ENCODE measurements at places on chromosomes 13 and 19.
A peak's percentile ranks its signal among the peaks of the same experiment; 100 is the strongest.

DNA sequence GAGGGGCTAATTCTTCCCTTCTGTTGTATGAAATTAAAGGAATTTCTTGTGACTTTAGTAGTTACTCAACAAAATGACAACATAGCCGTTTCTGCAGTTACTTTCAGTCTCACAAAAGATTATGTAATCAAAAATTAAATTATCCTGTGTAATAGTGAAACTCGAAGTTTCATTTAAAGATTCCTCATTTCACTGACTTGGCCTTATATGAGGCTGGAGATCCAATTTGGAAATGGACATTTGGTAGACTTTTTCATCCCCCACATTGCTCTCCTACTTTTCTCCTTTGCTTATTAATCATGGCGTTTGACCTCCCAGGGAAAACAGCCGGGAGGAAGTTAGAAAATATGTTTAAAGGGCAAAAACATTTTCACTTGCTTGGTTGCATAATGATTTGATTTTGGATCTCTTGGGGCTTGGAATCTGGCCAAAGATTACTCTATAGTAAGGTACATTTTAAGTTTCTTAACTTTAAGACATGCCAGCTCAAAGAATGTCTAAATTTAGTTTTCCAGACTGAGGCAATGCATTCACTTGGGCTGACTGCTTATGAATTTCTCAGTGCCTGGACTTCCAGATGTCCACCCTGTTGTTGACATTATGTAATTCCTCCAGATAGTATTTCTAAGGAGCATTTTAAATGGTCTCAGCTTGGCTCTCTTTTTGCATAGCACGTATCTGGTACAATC, 1364.9 kb upstream of the MIR17HG start:
- no peak for DNase-seq

DNA sequence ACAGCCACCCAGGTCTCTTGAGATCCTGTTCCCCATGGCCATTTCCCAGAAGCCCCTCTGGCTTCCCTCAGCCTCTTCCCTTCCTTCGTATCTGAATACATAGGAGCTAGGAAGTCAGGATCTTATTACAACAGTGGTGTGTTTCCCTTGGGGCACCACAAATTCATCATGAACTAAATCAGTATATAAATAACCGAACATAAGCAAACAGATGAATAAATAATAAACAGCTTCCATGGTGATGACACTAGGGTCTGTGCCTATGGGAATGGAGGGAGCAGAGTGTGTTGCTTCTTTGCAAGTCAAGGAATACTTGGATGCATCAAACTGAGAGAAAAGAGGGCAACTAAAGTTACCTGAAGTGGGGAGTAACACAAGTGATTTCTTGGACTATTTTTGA, 527.6 kb downstream of the LMO7 start:
- DNase-seq: no peak

GRCh38 chr19:51457351-51458013, 772 bp downstream of the SIGLEC8 start:
- DNase-seq: no peak

DNA sequence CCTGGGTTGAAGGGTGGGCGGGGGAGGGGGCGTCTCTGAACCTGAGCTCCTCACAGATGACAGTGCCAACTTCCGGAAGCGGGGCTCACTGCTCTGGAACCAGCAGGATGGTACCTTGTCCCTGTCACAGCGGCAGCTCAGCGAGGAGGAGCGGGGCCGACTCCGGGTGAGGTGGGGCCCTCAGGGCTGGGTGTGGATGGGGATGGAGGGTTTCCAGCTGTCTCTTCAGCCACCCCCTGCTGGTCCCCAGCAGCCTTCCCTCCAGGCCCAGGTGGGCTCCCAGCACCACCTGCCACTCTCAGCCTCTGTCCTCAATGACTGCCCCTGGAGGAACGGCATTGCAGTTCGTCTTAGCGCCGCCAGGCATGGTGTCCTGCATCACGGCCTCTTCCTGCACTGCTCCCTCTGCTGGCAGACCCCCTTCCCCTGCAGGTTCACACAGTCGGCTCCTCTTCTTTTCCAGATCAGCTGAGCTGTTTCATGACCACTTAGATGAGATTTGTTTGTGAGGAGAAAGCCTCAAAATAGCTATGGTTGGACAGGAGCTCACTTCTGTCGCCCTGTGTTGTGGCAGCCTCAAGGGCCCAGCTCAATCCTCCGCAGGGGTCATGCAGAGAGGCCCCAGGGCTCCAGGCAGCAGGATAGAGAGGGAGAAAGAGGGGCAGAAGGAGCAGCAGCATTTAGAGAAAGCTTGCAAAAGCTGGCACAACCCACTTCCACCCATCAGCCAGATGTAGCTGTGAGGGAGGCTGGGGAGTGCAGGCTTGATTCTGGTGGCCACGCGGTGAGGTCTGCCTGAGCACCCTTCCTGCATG, 2.5 kb upstream of the GARIN5A start:
- no peak for DNase-seq

DNA sequence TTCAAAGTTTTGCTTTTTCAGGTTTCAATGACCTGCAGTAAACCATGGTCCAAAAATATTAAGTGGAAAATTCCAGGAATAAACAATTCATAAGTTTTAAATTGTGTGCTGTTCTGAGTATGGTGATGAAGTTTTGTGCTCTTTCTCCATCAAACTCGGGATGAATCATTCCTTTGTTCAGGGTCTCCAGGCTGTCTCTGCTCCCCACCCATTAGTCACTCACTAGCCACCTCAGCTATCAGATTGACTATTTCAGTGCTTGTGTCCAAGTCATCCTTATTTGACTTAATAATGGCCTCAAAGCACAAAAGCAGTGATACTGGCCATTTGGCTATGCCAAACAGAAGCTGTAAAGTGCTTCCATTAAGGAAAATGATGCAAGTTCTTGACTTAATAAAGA, 1140.4 kb downstream of the EFNB2 start:
- DNase-seq: no peak

GRCh38 chr19:45506246-45506988, 862 bp upstream of the VASP start:
- peak; percentile 100 for DNase-seq

DNA sequence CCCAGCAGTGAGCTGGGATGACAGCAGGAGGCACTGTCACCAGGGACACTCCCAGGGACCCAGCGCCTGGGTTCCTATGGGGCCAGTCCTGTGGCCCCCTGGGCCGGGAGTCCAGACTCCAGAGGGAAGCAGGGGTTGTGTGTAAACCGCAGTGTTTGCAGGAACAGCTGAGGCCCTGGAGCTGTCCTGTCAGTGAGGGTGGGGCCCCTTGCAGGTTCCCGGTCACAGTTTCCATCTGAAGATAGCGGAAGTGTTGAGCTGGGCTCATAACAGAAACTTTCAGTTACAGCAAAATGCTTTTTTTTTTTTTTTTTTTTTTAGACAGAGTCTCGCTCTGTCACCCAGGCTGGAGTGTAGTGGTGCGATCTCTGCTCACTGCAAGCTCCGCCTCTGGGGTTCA, 17.7 kb upstream of the CSNK1G2 start:
- DNase-seq: no peak

DNA sequence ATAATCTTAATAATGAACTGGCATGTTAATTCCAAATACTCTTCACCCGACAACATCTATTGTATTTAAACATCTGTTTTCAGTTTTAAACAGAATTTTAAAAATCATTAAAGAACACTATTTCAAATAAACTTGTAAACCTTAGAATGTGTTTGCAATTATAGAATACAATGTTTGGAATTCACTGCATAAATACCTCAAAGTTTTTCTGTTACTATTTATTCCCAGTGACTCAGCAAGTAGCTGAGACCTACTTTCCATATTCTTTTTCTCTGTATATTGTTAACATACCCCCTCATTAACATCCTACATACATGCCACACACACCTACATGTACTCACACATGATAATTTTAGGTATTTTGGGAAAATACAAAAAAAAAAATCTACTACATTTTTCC, 1134.3 kb downstream of the SLITRK1 start:
- no peak for DNase-seq

GRCh38 chr13:39417643-39418042, 185.3 kb downstream of the LHFPL6 start:
- no peak for DNase-seq

- DNase-seq: no peak
Measured at GRCh38 chr13:81713201-81713600, 1372.3 kb upstream of the SPRY2 start.

DNA sequence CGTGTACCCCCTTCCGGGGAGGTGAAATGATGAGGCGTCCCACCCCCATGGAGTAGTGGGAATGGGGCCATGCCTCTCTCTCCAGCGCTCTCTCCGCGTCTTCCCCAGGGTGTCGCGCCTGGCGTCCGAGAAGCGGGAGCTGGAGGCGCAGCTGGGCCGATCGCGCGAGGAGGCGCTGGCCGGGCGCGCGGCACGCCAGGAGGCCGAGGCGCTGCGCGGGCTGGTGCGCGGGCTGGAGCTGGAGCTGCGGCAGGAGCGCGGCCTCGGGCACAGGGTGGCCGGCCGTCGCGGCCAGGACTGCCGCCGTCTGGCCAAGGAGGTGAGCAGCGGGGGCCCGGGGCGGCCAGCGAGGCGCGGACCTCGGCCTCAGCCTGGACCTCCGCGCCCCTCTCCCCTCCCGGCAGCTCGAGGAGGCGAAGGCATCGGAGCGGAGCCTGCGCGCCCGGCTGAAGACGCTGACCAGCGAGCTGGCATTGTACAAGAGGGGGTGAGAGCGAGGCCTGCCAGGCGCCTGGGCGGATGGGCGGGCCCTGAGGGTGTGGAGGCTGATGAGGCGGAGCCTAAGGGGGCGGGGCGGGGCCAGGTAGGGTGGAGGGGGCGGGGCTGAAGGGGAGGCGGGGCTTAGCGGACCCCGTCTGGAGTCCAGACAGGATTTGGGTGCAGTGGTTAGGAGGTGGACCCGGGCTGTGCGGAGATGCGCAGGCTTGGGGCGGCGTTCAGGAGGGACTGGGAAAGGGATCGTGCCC, 7.7 kb downstream of the PGLYRP1 start:
- peak; percentile 65 for DNase-seq

DNA sequence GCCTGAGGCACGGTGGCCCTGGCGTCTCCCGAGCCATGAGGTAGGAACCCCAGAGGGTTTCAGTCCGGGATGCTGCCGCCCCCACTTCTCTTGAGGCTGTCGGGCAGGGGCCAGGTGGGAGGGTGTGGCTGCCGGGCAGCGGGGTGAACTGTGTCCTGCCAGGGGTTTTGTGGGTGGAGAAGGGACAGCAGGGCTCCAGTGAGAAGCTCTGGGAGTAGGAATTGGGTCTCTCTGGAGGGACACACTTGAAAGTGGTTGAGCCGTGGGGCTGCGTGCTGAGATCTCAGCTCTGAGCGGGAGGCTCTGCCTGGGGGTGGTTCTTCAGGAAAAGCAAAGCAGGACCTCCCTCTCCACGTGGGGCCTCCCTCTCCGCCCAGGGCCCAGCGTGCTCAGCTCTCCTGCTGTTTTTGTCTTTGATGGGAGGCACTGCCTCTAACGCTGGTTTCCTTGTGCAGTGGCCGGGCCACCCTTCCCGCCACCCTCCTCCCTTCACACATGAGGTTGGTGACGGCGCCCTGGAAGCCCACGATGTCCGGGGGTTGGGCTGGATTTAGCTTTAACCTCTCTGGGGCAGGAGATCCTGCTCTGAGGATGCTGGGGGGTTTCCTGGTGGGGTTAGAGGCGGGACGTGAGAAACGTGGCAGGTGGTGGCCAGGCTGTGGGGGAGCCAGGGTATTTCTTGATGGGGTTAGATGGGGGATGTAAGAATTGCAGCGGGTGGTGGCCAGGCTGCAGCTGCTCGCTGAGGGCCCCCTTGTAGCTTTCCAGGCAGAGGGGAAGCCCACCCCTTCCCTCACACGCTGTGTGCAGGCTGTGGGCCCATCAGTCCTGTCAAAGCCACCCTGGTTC, 15.3 kb upstream of the ZNF554 start:
- DNase-seq: no peak

DNA sequence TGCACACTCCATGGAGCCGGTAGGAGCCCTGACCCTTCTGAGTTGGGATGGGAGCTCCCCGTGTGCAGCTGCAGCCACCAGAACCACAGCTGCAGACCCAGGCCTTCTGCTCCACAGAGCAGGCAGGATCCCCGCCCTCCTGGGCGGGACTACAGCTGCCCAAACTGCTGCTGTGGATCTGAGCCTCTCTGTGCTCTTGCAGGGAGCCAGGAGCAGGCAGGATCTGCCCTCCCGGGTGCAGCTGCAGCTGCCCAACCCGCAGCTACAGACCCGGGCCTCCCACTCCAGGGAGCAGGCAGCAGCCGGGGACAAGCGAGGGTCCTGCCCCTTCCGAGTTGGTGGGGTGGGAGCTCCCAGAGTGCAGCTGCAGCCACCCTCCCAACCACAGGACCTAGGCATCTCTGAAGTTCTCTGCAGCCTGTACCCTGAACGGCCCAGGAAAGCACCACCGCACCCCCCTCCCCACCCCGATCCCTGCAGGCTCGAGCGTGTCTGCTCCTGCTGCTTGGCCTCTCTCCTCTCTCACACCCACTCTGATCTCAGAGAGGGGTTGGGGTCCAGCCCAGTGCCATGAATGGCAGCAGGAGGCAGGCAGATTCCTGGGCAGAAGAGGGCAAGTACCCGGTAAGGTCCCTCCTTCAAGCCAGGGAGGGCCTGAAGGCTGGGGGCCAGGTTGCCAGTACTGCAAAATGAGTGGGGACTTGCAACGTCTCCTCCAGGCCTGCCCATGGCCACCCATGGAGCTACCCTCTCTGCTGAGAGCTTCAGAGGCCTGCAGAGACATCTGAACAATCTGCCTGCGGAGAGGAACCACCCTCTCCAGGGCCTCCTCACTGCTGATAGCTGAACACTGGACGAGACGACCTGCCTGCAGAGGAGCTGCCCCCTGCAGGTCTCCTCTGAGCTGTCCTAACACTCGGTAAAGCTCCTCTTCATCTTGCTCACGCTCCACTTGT, 16.4 kb upstream of the EMP3 start:
- DNase-seq: no peak

GRCh38 chr13:93727211-93728141, 500.9 kb downstream of the GPC6 start:
- DNase-seq: no peak

DNA sequence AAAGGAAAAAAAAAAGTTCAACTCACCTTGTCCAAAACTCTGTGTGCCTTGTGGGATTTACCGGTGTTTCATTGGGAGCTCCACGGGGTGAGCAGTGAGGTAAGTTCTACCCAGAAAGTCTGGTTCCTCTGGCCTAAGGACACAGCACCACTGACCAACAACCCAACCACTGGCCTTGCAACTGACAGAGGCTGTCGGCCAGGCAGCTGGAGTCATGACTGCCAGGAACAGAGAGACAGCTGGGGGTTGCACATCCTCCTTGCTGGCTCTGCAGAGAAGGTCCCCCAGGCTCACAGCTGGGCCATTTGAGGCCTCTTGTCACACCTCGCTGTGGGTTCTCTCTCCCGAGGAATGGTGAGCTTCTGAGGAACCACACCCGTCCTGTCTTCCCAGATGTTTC, 59.5 kb downstream of the ANKRD10 start:
- DNase-seq: no peak

- DNase-seq: no peak
Measured at GRCh38 chr13:80116107-80116506, 224.8 kb downstream of the SPRY2 start.

DNA sequence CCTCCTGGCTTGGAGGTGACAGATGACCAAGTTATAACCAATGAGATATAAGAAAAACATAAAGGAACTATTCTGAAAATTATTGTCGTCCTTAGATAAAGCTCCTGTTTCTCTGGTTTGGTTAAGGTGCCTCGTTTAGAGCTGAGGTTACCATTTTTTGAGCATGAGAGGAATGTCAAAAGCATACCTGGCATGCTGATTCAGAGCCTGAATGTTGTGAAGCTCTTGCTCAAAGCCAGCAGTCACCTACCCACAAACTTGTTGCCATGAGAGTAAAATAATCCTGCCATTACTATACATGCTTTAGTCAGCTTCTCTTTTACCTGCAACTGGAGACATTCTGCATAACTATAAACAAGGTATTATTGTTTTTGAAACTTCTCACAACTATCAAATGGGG, 1116.2 kb downstream of the DIAPH3 start:
- no peak for DNase-seq

All from stimulated activated CD4-positive, alpha-beta T cell treated with anti-CD3 and anti-CD28 coated beads, Interleukin-4, amount 100 ng/mL, for 48 hours (primary cell).